ENCODE measurements at places on chromosomes 3 and 15. TPM values are rescaled to one million over a fixed set of nuclear protein-coding genes. Genes with fewer than 3 reads are reported as not detected.

DNA sequence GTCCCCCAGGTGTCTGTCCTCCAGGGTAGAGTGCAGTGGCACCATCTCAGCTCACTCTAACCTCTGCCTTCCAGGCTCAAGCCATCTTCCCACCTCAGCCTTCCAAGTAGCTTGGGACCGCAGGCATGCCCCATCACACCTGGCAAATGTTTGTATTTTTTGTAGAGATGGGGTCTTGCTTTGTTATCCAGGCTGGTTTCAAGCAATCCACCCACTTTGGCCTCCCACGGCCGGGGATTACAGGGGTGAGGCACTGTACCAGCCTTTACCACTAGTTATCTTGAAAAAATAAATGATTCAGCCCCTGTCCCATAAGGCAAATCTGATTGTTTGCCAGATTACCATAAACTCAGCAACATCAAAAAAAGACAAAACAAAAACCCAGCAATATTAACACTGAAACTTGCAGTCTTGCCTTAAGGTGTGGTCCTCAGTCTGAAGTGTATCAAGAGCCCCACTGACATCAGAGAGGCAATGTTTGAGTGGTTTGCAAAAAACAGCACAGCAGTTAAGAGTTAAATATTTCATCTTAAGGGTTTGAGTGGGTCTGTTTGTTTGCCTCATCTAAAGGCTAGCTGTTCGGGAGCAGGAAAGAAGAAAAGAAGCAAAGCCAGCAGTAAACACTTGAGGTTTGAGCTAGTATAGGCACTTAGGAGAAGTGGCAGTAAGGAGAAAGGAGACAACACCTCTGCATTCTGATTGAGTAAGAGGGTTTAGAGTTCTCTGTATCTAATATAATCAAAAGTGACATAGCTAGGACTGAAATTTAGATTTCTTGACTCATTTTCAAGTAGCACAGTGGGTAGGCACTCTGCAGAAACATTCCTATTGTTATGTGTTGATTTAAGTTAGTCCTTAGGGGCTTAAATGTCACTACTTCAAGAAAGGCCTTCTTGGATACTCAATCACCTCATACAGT, 26.3 kb upstream of the EDEM1 start:
- DNase-seq, result peak; percentile 27

EXD1 gene
- total RNA-seq, result not detected

PLOD2 gene
- total RNA-seq, result 0.17 TPM

DNA sequence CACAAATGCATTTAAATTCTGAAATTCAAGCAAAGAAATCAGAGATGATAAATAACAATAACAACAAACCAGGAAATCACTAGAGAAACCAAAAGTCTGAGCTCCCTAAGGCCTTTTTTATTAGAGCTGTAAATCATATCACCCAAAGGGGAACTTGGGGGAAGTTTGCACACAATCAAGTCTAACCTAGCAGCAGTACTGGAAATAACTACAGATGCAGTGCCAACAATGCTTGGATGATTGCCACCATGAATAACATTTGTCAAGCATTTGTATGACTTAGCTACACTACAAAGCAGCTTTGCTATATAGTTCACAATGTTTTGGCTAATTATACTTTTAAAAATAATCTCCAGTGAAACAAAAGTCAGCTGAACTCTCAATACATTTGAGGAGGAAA, 27.8 kb downstream of the SHQ1 start:
- DNase-seq, result no peak

GRCh38 chr15:62528505-62528904, 363.4 kb upstream of the C2CD4B start:
- no peak for DNase-seq

GOLGA6L6 gene
- total RNA-seq, result not detected

GP5 gene
- 1.6 TPM for total RNA-seq

- no peak for DNase-seq
Observed at GRCh38 chr15:94097552-94097951, 133.8 kb upstream of the MCTP2 start.

Data from activated T-cell treated with anti-CD3 and anti-CD28 coated beads, Interleukin-2, amount 50 U/mL, for 72 hours (primary cell).